ENCODE measurements at places on chromosomes 12 and 14.

DNA sequence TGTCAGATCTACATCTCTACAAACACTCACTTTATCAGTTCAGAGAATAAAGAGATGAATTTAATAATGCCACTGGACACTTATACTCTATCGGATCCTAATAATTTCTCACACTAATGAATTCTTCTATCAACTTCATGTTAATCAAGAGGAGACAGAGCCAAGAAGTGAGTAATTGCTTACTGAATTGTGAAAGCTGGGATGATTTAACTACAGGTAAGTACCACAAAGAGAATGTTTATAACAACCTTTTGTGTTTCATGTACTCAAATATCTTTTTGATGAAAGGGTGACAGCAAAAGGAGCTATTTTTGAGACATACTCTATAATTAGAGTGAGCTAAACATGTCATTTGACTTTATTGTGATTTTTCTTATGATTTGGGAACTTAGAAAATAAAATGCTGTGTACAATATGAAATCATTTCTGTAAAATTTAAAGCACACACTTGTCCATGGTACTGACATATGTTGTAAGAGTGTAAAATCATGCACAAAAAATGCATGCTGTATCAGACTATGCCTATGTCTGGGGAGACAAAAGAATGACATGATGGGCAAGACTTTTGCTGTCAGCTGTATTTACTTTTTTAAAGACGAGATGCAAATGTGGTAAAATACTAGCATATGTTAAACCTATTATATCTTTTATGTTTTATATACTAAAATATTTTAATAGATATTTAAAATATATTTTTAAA is 361.2 kb downstream of the CCER1 start:
- DNase-seq = no peak

- DNase-seq = no peak
These were observed 74.7 kb upstream of the GZMB start for GRCh38 chr14:24708684-24709083.

DNA sequence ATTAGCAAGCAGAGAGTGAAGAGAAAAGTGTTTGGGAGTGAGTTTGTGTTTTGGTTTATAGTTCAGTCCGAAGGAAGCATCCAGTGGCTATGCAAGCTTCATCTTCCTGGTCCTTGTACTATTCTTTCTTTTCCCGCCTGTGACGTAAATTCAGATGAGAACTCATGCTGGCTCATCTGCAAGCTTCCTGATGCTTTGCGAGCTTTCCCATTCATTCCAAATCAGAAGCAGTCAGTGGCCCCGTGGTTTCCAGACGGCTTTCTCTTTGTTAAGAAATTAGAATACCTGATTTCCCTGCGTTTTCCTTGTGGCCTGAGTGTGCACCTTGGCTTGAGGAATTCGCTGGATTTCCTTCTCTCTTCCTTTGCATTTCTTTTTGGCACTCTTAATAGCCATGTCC is 89.5 kb downstream of the TESC start:
- DNase-seq = no peak

DNA sequence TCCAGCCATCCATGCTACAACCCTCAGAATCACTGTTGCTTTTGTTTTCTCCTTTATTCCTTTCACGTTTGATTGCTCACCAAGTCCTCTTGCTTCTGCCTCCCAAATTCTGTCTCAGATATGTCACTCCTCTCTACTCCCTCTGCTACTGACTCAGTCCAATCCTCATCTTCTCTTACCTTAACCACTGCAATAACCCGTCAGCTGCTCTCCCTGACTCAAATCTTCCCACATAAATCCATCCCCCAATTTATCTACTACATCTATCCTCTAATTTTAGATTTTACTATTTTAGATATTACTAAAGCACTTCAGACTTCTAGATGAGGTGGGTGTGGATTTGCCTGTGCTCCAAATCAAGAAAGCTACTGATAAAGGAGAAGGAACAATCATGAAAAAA is 23.2 kb downstream of the EIF2B2 start:
- no peak for DNase-seq

DNA sequence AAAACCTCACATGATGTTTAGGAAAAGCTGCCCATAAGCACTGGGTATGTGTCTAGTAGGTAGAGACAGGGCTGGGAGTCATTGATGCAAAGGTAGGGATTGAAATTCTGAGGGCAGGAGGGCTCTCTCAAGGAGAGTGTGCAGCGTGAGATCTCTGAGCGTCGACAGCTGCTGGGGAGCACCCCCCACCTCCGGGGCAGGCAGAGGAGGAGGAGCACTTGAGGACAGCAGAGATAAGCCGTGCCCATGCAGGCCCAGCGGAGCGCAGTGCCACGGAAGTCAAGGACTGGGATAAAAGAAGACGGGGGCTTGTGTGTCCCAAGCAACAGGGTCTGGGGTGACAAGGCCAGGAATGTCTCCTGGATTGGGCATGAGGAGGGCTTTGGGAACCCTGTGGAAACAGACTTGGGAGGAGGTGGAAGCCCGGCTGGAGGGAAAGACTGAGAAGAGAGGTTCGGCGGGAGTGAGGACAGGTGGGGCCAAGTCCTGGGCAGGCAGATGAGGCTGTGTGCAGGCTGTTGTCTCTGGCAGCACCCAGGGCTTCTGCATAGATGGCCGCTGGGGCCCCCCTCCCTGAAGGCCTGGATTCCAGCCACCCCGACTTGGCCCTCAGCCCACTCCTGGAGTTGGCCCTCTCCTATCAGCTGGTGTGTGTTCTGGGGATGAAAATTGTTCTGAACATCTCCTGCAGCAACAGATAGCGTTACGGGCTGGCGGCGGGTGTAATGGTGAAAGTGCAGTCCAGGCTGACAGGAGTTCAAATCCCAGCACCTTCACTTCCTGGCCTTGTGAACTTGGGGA is 1.9 kb downstream of the CACNA2D4 start:
- no peak for DNase-seq

DNA sequence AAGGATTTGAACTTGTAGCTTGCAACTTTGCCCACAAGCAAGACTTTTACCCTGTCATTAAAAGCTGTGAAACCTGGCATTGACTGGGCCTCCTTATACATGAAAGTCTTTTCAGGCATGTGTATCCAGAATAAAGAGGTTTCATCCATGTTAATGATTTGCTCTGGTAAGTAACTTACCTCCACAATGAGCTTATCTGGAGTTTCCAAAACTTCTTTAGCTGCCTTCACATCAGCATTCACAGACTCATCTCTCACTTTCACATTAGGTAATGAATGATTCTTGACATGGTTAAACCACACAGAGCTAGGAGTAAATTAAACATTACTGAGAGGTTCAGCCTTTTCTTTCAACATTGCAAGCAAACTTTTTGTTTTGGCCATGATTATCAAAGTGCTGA is 234.4 kb upstream of the CLEC14A start:
- DNase-seq = no peak

GRCh38 chr14:77157740-77158139 is 16.1 kb upstream of the ZDHHC22 start:
- DNase-seq = no peak

GRCh38 chr14:60227291-60227690 is 21.7 kb upstream of the PPM1A start:
- no peak for DNase-seq

GRCh38 chr12:614411-614970 is 48.8 kb downstream of the NINJ2 start:
- DNase-seq = no peak

DNA sequence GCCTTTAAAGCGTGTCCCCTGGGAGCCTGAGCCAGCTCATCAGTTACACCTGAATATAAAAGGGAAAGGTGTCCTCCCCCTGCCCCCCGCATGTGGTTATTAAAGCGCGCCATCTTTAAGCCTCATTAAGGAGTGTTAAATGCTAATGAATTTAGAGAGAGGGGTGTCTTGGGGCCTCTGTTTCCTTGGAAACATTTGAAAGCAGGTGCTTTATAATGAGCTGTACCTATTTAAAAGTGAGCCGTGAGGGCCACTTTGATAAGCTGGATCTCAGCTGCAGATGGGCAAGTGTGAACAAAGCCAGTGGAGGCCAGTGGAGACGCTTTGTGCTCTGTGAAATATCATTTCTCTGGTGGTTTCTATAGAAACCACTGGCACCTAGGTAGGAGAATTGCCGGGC is 84.0 kb downstream of the BEGAIN start:
- no peak for DNase-seq

DNA sequence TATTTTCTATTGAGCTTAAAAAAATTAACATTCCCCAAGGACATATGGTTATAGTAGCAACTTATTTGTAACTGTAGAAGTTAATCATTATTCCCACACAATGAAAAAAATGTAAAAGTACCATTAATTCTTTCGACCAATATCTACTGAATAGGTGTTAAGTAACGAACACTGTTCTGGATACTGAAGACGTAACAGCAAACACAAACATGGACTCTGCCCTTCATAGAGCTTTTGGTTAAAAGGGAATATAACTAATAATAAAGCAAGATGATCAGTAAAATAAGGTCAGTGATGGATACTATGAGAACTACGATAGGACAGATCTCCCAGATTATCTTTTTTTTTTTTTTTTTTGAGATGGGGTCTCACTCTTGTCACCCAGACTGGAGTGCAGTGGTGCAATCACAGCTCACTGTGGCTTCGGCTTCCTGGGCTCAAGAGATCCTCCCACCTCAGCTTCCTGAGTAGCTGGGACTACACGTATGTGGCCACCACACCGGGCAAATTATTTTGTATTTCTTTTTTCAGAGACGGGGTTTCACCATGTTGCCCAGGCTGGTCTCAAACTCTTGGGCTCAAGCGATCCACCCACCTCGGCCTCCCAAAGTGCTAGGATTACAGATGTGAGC is 93.9 kb downstream of the PAWR start:
- no peak for DNase-seq

- DNase-seq = no peak
These were observed 19.0 kb upstream of the SLC6A12 start for GRCh38 chr12:232731-233614.

GRCh38 chr14:42368234-42368633 is 761.6 kb downstream of the LRFN5 start:
- DNase-seq = no peak

GRCh38 chr12:101826766-101827368 is 3.9 kb downstream of the GNPTAB start:
- DNase-seq = no peak

DNA sequence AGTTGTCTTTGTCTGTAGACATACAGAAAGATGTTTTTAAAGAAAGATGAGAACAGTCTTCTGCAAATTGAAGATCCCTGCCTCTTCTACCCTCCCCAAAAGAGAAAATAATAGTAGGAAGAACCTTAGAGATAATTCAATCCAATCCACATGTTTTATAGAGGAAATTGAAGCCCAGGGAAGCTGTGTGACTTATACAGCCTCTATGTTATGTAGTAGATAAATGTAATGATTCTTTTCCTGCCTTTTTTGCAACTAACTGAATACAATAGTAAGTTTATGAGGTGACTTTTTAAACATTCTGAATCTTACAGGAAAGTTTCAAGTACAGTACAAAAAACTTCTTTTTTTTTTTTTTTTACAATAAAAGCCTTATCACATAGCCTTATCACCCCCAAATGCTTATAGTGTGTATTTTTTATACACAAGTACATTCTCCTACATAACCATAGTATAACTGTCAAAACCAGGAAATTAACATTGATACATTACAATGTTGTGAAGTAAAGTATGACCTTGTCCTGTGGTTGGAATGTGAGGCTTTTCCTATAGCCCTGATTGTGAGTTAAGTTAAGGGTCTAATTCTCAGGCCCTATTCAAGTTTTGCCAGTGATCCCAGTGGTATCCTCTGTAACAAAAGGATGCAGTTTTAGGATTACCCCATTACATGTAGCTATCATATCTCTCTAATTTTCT is 94.4 kb downstream of the FIGNL2 start:
- no peak for DNase-seq

DNA sequence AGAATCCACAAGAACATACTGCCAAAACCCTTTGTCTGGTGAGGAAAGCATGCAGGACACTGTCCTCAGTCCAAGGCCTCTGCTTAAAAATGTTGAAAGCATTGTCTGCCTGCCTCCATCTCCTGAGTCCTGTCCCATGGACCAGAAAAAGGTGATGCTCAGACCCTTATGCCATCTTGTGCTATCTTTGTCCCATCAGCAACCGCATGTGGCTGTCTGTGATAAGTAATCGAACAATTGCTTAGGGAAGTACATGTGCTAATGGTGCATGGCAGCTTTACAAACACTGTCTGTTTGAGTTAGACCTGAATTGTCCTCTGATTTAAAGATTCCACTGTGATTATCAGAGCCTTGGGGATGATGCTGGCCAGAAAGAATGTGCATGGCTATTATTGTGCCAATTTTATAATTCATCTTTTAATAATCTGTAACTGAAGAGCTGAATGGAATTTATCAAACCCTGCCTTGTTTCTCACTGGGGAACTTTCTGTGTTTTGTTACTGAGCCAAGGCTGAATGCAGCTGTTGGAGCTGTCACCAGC is 177.5 kb downstream of the DACT1 start:
- no peak for DNase-seq

- DNase-seq = no peak
These were observed 436.8 kb downstream of the BCL11B start for GRCh38 chr14:98835051-98835824.

DNA sequence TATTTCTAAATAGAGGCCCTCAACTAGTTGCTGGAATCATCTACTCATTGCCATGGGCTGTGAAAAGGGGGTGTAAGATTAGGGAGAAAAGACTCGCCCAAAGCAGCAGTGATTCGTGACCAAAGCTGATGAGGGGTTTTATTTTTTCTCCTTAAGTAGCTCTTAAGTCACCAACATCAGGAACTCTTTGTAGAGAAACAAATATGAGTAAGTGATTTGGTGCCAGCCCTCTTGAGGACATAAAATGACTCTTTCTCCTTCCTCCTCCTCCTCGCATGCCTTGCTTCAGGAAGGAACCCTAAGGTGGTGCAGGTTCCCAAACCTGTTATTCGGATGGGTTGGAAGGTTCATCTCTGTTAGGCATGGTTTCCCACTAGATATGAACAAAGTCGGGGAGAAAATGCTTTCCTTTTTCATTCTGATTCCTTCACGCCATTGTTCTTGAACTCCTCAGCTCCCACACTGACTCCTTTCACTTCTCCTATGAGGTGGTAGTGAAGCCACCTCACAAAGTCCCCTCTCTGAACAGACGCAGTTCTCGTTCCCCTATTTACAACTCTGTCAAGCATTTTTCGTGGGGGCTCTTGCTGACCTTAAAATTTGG is 113.4 kb downstream of the ETV6 start:
- DNase-seq = no peak
